ENCODE measurements at places on chromosomes 1 and 21.

DNA sequence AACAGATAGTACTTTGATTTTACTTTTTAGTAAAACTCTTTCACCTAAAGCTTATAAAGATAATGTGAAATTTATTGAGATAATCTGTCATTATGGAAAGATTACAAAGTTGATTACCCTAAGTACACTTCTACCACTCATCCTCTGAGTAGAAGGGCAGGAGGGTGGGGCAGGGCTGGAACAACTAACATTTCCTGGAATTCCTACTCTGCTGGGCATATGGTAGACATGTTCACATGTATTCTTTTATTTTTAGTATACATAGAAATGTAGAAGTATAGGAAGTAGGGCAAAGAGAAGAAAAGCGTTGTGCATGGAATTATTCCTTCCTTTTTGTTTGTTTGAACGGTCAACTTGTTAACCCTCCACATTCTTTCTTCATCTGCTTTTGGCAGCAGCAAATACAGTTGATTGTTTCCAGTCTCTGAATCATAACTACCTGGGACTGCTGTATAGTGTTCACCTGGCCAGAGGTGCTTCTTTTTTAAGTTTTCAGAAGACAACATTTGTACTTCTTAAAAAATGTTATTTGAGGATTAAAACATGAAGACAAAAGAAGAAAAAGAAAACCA lies 85.1 kb downstream of the POU2F1 start:
- no peak for DNase-seq

DNA sequence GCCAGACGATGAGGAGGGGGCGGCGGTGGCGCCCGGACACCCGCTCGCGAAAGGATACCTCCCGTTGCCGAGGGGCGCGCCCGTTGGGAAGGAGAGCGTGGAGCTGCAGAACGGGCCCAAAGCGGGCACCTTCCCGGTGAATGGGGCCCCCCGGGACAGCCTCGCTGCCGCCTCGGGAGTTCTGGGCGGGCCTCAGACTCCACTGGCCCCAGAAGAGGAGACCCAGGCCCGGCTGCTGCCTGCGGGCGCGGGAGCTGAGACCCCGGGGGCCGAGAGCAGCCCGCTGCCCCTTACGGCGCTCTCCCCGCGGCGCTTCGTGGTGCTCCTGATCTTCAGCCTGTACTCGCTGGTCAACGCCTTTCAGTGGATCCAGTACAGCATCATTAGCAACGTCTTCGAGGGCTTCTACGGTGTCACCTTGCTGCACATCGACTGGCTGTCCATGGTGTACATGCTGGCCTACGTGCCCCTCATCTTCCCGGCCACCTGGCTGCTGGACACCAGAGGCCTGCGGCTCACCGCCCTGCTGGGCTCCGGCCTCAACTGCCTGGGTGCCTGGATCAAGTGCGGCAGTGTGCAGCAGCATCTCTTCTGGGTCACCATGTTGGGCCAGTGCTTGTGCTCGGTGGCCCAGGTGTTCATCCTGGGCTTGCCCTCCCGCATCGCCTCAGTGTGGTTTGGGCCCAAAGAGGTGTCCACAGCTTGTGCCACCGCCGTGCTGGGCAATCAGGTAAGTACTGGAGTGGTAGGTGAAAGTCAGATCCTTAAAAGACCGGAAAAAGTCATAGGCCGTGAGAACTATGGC lies 588 bp downstream of the FLVCR1 start:
- peak; percentile 30 for DNase-seq

GRCh38 chr1:6270401-6270800 lies 9.5 kb upstream of the GPR153 start:
- no peak for DNase-seq

DNA sequence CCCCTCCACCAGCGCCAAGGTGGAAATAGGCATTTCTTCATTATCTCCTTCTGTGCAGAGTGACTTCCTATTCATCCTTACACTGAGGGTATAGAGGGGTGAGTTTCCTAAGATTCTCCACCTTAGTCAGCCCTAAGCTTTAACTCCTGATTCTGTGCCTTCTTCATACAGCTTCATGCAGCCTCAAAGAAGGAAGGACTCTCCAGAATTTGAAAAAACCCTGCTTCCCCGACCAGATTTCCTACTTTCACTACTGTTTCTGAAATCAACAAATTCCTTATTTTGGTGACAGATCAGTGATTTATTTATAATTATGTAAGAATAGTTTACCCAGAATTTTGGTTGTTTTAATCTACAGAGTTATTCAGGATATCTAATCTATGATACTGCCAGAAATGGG lies 28.6 kb downstream of the GFI1 start:
- DNase-seq: no peak

DNA sequence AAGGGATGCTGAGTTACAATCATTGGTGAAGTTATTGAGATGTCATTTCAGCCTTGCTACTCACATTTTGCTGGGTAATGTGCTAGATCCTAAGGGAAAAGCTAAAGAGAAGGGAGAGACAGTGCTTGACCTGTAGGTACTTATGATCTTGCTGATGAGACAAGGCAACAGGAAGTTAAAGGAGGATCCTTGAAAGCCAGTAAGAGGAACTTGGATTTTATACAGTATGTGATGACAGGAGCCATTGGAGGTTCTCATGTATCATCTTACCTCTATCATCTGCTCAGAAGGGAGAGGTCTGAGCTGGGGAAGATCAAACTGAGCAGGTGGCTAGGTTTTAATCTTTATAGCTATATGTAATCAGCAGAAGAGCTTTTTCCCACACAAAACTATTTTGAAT lies 6.3 kb downstream of the APOBEC4 start:
- no peak for DNase-seq

- no peak for DNase-seq
These were observed 5.8 kb downstream of the TTC13 start for GRCh38 chr1:230972855-230973271.

GRCh38 chr1:116881879-116882520 lies 27.7 kb upstream of the PTGFRN start:
- DNase-seq: no peak

DNA sequence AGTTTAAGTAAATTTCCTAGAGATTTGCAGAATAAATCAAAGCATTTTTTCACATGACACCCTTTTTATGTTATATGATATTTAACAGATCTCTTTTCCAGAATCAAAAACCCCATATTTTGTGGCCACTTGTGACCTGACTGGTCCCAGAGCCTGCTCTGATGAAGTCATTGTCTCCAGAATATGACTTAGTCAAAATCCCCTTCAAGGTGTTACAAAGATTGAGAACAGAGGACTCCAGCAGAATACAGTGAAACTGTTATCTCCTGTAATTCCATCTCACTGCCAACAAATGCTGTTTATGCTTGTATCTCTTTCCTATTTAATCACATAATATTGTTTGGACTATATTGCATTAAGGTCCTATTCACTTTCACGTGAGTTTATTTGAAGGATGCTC lies 25.6 kb downstream of the RGS1 start:
- DNase-seq: no peak

DNA sequence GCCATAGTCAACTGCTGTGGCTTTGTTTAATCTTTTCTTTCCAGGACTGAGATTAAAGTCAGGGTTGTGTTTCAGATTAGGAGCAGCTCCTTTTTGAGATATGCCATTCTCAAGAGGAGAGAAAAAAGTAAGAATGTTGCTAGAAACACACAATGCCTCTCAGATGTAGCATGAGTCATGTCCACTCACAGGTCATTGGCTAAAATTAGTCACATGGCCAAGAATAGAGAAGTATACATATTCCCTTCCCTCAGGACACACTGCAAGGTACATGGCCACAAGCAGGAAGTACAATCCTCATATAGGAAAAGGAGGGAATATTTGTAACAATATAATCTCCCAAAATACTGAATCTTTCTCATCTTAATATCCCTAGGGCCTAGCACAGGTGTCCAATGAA lies 141.9 kb upstream of the PTBP2 start:
- DNase-seq: no peak

- DNase-seq: no peak
These were observed 70.9 kb upstream of the EDEM3 start for GRCh38 chr1:184825571-184825970.

DNA sequence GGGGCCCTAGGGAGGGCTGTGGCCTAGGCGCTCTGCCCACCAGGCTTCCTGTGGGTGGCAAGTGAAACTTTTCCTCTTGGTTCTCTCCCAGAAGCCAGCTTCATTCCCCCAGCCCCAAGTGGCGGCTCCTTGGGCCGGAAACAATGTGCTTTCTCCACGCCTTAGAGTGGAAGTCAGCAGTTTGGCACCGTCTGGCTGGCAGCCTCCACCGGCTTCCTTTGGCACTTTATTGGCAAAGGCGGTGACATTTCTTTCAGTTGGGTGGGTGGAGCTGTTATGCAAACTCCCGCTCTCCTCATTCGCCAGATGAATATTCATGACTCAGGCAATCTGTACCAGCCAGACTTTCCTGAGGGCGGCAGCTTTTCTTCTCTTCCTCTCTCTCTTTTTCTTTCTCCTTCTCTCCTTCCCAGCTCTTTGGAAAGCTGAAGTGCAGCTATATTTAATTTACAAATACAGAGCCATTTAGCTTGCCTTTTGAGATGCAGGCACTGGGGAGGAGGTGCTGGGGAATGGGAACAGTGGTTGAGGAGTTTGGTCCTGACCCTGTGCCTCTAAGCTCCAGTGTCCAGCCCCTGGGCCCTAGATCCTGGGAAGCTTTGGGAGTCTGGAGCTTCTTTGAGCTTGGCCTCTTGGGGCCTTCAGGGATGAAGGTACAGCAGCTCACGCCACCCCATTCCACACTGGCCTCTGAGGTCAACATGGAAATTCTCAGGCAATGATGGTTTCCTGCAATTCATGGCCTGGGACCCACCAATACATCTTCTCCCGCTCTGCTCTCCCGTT lies 67.8 kb upstream of the POU3F1 start:
- DNase-seq: no peak

DNA sequence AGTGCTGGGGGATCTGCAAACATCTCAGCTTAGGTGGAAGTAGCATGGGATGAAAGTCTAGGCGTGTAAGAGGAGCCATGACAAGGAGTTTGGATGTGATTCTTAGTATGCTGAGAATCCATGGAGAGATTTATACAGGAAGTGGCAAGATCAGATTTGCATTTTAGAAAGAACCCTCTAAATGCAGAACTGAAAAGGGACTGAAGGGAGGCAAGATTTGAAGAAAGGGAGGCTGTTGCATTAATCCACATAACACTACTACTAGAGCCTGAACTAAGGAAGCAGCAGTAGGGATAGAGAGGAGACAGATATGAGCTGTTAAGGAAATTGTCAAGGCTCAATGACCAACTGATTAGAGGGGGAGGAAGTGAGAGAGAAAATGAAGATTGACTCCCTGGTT lies 9.8 kb downstream of the C1orf74 start:
- no peak for DNase-seq

DNA sequence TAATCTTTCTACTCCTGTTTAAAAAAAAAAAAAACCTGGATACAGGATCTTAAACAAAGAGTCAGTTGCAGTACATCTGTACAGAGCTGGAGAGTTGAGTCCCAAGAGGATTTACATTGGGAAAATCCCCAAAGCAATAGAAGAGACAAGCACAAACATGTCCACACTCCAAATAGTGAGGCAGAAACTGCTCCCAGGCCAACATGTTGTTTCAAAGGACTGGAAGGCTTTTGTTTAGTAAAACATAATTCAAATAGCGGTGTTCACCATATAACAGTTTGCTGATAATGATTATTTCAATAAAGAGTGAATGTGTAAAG lies 425.4 kb downstream of the ADGRL2 start:
- no peak for DNase-seq

DNA sequence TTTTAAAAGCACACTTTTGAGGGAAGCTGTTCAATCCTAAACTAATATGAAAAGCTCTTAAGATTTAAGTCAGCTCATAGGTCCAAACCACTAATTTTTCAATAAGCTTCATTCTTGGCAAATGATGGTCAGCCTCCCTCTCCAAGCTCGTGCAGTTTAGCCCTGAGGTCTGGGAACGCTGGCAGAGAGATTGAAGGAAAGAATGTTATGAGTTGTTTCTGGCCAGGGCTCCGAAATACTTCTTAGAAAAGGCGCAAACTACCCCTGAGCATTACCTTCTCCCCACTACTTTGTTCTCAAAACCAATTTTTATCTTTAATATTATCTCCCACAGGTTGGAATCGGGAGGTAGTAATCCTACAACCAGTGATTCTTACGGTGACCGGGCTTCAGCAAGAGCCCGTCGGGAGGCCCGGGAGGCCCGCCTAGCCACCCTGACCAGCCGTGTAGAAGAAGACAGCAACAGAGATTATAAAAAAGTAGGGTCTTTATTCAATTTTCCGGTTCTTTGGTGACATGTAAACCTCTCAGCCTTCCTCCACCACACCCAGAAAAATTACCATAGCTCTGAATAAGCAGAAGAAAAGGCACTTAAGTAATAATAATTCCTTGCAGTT lies 147.7 kb downstream of the SYT2 start:
- no peak for DNase-seq

DNA sequence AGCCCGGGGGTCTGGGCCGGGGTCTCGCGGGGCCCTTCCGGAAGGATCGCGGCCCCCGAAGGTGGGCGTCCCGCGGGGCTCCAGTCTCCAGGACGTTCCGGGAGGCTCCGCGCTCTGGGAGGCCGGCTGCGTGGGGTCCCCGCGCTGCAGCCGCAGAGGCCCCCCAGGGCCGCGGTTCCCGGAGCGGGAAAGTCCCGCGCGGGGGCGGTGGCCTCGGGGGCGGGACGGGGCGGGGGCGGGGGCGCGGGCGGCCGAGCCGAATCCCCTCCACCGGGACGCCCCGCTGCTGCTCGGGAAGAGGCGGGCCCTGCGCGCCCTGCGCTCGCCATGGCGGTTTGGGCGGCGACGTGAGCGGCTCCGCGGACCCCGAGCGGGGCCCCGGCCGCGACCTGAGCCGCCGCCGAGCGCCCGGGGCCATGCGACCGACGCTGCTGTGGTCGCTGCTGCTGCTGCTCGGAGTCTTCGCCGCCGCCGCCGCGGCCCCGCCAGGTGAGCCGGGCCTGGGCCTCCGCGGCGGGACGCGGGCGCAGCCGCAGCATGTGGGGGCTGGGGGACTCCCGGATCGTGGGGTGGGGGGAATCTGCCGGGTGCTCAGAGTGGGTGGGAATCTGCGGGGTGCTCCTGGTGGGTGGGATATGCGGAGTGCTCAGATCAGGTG lies at the start of gene IFNGR2:
Gene IFNGR2 (plus strand): TSS at position 286 of the 658 bp plus-strand sequence. CDS start 131 bp downstream, at position 417.
- DNase-seq: peak; percentile 25

DNA sequence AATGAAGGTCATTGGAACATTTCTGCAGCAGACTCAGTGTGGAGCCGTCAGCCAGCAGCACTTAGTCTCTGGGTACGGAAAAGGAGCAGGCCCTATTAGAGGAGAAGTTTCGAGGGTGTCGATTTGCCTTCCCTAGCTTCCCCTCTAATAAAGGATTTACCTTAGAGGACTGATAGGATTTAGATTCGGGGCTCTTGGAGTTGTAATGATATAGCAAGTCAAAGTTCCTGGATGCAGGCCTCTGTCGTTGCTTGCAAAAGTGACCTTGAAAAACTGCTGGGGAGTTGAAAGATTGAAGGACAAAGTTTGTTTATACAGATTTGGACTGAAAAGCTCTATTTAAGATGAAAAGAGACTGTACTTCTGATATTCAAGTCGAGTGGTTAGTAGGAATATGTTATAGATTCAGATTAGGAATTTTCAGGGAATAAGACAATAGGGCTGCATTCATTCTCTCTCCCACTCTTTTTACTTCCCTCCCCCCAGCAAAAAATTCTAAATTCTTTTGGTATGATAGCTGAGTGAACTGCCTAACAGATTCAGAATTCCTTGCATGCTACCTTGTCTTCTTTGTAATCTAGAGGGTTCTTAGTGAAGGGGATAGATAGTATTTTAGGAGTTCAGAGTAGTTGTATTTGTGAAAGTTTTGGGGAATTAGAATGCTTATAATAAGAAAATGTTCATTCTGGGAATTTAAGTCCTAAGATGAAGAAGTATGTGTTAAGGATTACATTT lies 19.2 kb downstream of the NFYC start:
- DNase-seq: no peak

GRCh38 chr1:46455951-46456350 lies 33.7 kb upstream of the DMBX1 start:
- DNase-seq: no peak
